ENCODE measurements at places on chromosomes 4 and X.
A peak's percentile ranks its signal among the peaks of the same experiment; 100 is the strongest.

DNA sequence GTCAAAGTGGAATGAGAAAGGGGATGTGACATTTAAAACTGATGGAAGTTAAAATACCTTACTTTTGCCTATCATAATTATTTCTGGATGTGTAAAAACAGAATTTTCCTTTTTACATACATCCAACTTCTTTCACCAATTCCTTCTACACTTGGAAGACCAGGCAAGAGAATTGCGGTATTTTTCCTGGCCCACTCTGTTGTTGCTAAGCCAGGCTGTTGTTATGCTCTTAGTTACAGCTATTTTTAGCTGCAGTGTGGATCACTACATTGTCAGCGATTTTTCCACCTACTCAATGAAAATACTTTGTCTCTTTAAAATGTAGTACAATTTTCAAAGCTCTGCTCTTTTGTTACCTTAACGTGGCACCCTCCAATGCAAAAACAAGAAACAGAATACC is 43.4 kb downstream of the NKX6-1 start:
- no peaks in the 10 kb centered on the region for H3K4me1 ChIP-seq
- DNase-seq: no peak
- no peaks in the 10 kb centered on the region for H3K36me3 ChIP-seq
- H3K4me3 ChIP-seq: no peak overlapping the region
- no peaks in the 10 kb centered on the region for H3K27me3 ChIP-seq
- no peak overlapping the region for H3K27ac ChIP-seq

- H3K27me3 ChIP-seq: no peaks in the 10 kb centered on the region
- no peaks in the 10 kb centered on the region for H3K4me1 ChIP-seq
- no peak for DNase-seq
- no peak overlapping the region for H3K27ac ChIP-seq
- no peak overlapping the region for H3K4me3 ChIP-seq
These were observed 81.5 kb downstream of the CLCN5 start for GRCh38 chrX:50003927-50004326.

- H3K36me3 ChIP-seq: peaks cover 49% of the 10 kb centered on the region
- no peaks in the 10 kb centered on the region for H3K4me1 ChIP-seq
- no peak overlapping the region for H3K4me3 ChIP-seq
- no peaks in the 10 kb centered on the region for H3K27me3 ChIP-seq
These were observed 102.2 kb downstream of the SEL1L3 start for GRCh38 chr4:25760518-25761157.

GRCh38 chrX:153590961-153591956 is 7.7 kb downstream of the CCNQ start:
- H3K4me3 ChIP-seq: no peak overlapping the region
- H3K27me3 ChIP-seq: no peaks in the 10 kb centered on the region
- no peaks in the 10 kb centered on the region for H3K4me1 ChIP-seq
- peaks cover 28% of the 10 kb centered on the region for H3K36me3 ChIP-seq

DNA sequence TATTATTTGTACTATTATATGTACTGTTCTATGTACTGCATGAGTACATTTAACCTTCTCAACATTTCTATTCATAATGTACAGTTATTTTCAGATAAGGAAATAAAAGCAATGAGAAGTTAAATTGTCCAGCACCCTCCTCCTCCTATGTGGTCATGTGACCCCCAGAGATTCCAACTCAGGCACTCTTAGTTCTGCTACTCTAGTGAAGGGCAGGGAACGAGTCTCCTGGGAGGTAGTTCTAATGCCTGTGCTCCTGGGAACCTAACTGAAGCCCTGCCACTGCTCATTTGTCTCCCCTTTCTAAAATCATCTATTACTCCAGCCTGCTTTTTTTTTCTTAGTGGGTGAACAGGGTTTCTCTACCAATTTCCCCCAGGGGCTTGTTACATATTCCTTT is 105.9 kb upstream of the GPRIN3 start:
- DNase-seq: no peak
- H3K4me1 ChIP-seq: no peaks in the 10 kb centered on the region
- no peaks in the 10 kb centered on the region for H3K27me3 ChIP-seq
- H3K4me3 ChIP-seq: no peak overlapping the region
- no peaks in the 10 kb centered on the region for H3K36me3 ChIP-seq

- no peak overlapping the region for H3K27ac ChIP-seq
- peaks cover 9% of the 10 kb centered on the region for H3K4me1 ChIP-seq
- no peaks in the 10 kb centered on the region for H3K36me3 ChIP-seq
- no peak overlapping the region for H3K4me3 ChIP-seq
- DNase-seq: no peak
- H3K27me3 ChIP-seq: no peaks in the 10 kb centered on the region
These were observed 17.0 kb upstream of the AP1AR start for GRCh38 chr4:112214390-112215264.

DNA sequence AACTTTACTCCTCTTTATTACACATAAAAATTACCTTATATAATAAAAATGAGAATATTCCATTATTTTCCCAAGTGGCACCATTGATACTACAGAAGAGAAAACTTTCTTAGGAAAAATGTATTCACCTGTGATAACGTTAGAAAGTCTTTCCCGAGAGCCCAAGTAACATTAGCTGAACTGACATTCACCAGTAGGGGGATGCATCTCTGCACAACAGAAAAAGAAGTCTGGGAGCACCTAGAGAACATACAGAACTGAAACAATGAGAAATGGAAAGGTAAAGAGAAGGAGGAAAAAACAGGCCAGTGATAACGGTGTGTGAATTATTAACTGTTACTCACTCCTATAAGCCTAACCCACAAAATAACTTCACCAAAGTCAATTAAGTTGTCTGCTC is 423.3 kb downstream of the CENPC start:
- H3K4me1 ChIP-seq: no peaks in the 10 kb centered on the region
- H3K4me3 ChIP-seq: no peak overlapping the region
- H3K36me3 ChIP-seq: no peaks in the 10 kb centered on the region
- no peak overlapping the region for H3K27ac ChIP-seq
- no peak for DNase-seq
- no peaks in the 10 kb centered on the region for H3K27me3 ChIP-seq

DNA sequence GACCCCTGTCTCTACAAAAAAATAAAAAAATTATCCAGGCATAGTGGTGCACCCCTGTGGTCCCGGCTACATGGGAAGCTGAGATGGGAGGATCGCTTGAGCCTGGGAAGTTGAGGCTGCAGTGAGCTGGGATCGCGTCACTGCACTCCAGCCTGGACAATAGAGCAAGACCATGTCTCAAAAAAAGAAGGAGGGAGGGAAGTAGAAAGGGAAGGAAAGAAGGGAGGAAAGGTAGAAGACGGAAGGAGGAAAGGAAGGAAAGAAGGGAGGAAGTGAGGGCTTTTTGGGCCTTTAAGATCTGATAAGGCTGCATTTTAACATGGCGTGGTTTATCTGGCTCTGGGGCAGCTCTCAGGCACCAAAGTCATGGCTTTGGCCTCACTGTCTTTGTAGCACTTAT is 10.4 kb downstream of the PDK3 start:
- no peak for DNase-seq
- peaks cover 3% of the 10 kb centered on the region for H3K36me3 ChIP-seq
- H3K4me3 ChIP-seq: no peak overlapping the region
- peak overlapping the region; percentile 58 for H3K27ac ChIP-seq
- peaks cover 55% of the 10 kb centered on the region for H3K4me1 ChIP-seq

DNA sequence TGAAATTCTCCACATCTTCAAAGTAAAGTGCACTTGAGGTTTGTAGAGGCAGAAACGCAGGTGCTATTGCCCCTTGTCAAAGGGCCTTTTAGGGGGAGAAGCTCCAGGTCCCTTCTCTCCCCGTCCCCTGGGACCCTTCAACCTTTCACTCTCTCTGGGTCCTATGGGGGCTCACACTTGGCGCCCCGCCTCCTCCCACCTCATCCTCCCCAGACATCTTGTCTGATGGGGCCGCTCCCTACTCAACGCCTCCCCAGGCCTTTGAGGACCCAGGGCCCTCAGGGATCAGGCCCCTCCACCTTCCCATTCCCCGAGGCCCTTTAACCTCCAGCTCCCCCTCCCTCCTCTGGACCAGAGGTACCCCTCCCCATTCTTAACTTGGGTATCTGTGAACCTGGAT is 1.3 kb upstream of the HTRA3 start:
- no peak for DNase-seq
- H3K4me1 ChIP-seq: no peaks in the 10 kb centered on the region
- peaks cover 15% of the 10 kb centered on the region for H3K27me3 ChIP-seq
- no peak overlapping the region for H3K27ac ChIP-seq
- no peak overlapping the region for H3K4me3 ChIP-seq

GRCh38 chr4:60605646-60606354 is 594.3 kb upstream of the ADGRL3 start:
- no peaks in the 10 kb centered on the region for H3K27me3 ChIP-seq
- H3K4me3 ChIP-seq: no peak overlapping the region
- no peak overlapping the region for H3K27ac ChIP-seq
- no peak for DNase-seq

GRCh38 chr4:181294421-181294820 is 948.8 kb upstream of the TENM3 start:
- no peak overlapping the region for H3K27ac ChIP-seq
- H3K4me1 ChIP-seq: no peaks in the 10 kb centered on the region
- H3K4me3 ChIP-seq: no peak overlapping the region
- no peaks in the 10 kb centered on the region for H3K27me3 ChIP-seq
- no peak for DNase-seq
- H3K36me3 ChIP-seq: no peaks in the 10 kb centered on the region

- no peak overlapping the region for H3K4me3 ChIP-seq
- no peaks in the 10 kb centered on the region for H3K36me3 ChIP-seq
- no peak overlapping the region for H3K27ac ChIP-seq
- H3K4me1 ChIP-seq: no peaks in the 10 kb centered on the region
- DNase-seq: no peak
These were observed 317.2 kb downstream of the PDGFC start for GRCh38 chr4:156654410-156654809.

DNA sequence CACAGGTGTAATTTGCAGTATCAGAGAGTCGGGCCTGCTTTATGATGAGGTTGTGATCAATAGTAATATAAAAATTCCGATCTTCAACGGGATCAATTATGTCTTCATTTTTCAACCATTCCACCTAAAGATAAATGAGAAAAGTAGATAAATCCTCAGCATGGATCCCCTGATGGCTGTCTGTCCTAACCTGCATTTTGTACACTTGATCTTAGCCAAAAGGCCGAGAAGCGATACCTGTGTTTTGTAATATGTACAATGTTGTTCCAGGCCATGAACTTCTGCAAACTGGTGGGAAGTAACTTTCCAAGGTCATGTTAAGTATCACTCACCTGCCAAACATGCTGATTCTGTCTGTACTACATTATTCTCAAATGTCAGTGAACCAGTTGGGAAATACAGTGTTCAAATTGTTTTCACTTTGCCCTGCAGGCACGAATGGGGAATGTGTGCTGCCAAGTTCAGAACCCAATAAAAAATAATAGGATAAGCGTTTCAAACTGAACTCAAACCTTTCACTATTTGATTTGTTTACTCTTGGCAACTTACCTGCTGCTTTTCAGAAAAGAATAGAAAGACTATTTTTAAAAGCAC is 298.1 kb downstream of the UNC5C start:
- H3K27me3 ChIP-seq: peaks cover 2% of the 10 kb centered on the region
- H3K4me3 ChIP-seq: no peak overlapping the region
- H3K36me3 ChIP-seq: no peaks in the 10 kb centered on the region
- no peak overlapping the region for H3K27ac ChIP-seq

- H3K36me3 ChIP-seq: no peaks in the 10 kb centered on the region
- H3K27me3 ChIP-seq: no peaks in the 10 kb centered on the region
- no peak overlapping the region for H3K4me3 ChIP-seq
- DNase-seq: no peak
- H3K27ac ChIP-seq: no peak overlapping the region
These were observed 2192.6 kb upstream of the AGA start for GRCh38 chr4:179634862-179635261.

- H3K4me3 ChIP-seq: no peak overlapping the region
- no peak overlapping the region for H3K27ac ChIP-seq
- no peak for DNase-seq
- H3K36me3 ChIP-seq: peaks cover 26% of the 10 kb centered on the region
- no peaks in the 10 kb centered on the region for H3K4me1 ChIP-seq
- no peaks in the 10 kb centered on the region for H3K27me3 ChIP-seq
These were observed 180.2 kb downstream of the ARAP2 start for GRCh38 chr4:36064117-36064516.

DNA sequence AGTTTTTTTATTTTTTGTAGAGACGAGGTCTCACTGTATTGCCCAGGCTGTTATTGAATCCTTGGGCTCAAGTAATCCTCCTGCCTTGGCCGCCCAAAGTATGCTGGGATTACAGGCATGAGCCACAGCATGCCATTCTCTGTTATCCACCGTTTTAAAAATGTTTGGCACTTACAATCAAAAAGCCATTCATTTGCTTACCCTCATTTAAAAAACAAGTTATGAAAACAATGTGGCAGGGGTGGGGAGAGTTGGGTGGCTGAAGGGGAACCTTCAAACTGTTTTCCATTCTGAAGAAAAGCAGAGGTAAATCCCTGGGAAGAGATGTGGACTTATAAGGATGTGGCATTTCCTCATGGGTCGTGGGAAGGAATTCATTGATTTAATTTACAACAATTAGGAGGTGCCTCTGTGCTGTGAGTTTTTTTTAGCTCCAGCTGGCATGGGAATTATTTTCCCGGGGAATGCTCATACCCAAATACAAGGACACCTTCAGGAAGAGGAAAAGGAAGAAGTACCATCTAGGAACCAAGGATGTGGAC is 103.5 kb downstream of the MID1 start:
- no peak overlapping the region for H3K4me3 ChIP-seq
- no peaks in the 10 kb centered on the region for H3K4me1 ChIP-seq
- DNase-seq: no peak
- H3K27me3 ChIP-seq: no peaks in the 10 kb centered on the region
- H3K36me3 ChIP-seq: no peaks in the 10 kb centered on the region
- H3K27ac ChIP-seq: no peak overlapping the region

DNA sequence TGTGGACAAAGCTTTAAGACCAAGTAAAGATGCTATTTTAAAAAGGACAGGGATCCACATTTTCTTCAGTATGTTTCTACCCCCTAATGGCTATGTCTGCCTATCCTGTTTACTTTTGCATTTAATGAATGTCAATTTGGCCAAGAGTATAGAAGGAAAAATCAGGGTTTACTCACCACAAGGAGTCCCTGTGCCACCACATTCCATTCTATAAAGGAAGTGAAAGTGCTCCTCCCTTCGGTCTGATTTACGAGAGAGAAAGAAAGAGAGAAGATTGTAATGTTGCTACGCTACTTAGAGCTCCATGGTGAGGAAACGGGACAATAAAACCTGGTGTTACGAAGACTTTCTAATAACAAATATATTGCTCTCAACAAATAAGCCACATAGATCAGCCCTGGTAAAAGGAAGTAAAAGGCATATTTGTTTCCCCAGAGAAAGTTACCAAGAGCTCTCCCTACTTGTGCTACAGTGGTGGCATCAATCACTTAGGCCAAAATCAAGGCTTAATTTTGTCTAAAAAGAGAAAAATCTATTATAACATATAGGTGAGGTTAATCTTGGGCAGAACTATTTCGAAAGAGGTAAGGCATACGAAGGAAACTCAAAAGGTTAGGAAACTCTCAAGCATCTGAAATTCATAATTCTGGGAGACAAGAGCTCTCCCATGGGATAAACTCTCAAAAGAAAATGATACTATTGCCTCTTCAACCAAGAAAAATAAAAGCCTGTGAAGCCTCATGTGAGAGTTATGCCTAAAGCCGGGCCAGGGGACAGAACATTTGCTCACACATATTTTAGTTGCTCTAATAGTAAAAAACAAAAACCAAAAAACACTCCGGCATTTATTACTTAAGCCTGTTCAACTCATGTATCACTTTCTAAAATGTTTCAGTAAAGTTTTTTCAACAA is 29.5 kb downstream of the TAPT1 start:
- no peak for DNase-seq
- H3K27me3 ChIP-seq: no peaks in the 10 kb centered on the region
- no peak overlapping the region for H3K27ac ChIP-seq

GRCh38 chr4:118308306-118309030 is 44.3 kb downstream of the PRSS12 start:
- no peak for DNase-seq
- no peak overlapping the region for H3K27ac ChIP-seq
- H3K36me3 ChIP-seq: no peaks in the 10 kb centered on the region

- H3K4me3 ChIP-seq: no peak overlapping the region
- H3K36me3 ChIP-seq: no peaks in the 10 kb centered on the region
- no peaks in the 10 kb centered on the region for H3K4me1 ChIP-seq
These were observed 85.0 kb upstream of the TENT5D start for GRCh38 chrX:80335062-80335830.

Measured in activated T-helper 1 cell treated with anti-CD3 and anti-CD28 coated beads, Interleukin-12 subunit alpha, Interleukin-12 subunit beta, Interleukin-2, Interleukin-4 antibody, amounts not matched to agents 30 ng/mL and 10 ng/mL and 1 ng/mL, durations not matched to agents 14 hours and 24 hours and 36 hours (primary cell).